ENCODE measurements at places on chromosomes 6 and 20.

DNA sequence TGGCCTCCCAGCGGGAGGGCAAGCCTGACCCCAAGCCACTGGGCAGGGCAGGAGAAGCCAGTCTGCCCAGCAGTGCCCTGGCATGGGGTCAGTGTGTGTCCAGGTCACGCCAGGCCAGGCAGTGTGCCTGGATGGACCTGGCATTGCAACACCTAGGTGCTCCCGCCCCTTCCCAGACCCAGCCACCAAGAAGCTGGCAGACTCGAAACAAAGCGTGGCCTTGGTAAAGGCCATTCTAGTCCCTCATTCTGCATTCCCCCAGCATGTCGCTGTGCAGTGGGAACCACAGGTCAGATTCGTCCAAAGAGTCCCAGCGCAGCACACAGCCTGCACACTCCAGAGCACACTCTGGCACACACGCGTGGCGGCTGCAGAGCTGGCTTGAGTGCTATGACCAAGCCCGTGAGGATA is 19.3 kb upstream of the APMAP start:
- DNase-seq: no peak

DNA sequence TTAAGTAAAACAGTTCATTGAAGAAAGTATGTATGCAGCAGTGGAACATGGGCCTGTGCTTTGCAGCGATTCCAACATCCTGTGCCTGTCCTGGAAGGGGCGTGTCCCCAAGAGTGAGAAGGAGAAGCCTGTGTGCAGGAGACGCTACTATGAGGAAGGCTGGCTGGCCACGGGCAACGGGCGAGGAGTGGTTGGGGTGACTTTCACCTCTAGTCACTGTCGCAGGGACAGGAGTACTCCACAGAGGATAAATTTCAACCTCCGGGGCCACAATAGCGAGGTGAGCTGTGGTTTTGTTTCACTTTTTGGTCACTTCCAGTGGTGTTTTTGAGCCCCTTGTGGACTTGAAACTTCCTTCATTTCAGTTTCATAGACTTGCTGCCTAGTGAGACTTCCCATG is 1.7 kb downstream of the TULP4 start:
- DNase-seq: no peak

DNA sequence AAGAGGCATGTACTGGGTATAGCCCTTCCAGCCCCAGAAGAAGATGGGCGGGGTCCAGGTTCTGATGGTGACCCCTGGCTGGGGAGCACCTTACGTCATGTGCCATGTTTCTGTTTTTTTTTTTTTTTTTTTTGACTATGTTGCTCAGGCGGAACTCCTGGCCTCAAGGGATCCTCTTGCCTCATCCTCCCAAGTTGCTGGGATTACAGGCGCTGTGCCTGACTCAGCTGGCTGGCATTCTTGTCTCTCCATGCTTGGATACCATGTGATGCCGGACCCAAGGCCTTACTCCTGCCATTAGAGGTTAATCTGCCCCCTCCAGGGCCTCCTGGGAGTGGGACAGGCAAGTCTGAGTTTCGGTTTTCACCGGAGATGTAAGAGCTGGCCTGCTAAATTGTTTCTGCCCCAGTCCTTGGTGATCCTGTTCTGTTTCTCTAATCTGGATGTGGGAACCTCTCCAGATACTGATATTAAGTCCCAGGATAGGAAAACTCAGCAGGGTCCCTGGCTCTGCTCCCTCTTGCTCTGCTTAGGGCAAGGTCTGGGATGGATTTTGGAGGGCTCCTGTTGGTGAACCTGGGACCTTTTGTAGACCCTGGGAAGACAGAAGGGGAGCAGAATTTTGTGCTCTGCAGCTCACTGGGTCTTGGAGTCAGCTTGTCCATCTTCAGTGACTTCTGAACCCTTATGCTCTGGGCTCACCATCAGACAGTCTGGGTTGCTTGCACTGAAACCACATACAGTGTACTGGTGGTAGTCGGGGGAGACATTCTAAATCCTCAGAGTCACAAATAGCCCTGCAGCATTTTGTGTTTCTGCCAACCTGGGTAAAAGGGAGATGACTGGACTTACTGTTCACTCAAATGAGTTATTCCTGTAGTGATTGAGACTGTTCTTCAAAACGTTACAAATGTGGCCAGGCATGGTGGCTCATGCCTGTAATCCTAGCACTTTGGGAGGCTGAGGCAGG is 45.1 kb downstream of the PTK7 start:
- DNase-seq: no peak

GRCh38 chr6:9025228-9025627 is 589.9 kb upstream of the SLC35B3 start:
- no peak for DNase-seq

- DNase-seq: no peak
These were observed 36.2 kb upstream of the DSP start for GRCh38 chr6:7505189-7505699.

DNA sequence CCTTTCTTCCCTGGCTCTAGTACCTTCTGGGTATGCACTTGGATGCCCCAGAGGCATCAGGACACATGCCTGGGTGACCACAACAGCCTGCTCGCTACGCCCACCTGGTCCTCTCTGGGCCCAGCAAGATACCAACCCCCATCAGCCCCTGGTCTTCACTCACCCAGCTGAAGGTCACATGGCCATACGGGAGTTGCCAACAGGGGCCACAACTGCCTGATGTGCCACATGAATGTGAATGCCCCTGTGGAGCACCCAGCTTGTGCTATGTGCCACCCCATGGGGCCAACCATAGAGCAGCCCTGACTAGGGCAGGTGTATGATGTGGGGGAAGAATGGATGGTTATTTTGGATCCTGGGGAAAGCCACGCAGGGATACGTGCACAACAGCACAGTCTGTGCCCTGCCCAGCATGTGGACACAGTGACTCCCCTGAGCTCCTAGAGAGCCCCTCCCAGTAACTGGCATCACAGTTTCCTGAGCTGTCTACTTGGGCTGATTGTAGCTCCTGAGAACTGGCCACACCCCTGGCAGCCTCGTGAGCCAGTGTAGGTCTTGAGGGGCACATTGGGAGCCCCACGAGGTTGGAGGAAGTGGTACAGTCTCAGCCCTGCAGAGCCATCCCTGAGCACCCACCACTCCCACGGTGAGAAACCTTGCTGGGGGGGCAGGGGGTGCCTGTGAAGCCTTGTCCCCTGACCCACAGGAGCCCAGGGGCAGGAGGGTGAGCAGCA is 10.5 kb upstream of the PCMTD2 start:
- no peak for DNase-seq

- no peak for DNase-seq
These were observed 558.7 kb upstream of the MMS22L start for GRCh38 chr6:97841763-97842162.

GRCh38 chr6:108746836-108747575 is 101.2 kb upstream of the ARMC2 start:
- DNase-seq: no peak

DNA sequence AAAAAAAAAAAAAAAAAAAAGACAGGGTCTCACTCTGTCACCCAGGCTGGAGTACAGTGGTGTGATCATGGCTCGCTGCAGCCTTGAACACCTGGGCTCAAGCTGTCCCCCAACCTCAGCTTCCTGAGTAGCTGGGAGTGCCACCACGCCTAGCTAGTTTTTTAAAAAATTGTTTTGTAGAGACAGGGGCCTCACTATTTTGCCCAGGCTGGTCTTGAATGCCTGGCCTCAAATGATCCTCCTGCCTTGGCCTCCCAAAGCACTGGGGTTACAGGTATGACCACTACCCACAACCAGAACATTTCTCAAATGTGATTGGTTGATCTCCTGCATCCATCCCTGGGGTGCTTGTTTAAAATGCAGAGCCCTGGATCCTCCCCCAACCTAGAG is 5.6 kb upstream of the RBCK1 start:
- DNase-seq: no peak

DNA sequence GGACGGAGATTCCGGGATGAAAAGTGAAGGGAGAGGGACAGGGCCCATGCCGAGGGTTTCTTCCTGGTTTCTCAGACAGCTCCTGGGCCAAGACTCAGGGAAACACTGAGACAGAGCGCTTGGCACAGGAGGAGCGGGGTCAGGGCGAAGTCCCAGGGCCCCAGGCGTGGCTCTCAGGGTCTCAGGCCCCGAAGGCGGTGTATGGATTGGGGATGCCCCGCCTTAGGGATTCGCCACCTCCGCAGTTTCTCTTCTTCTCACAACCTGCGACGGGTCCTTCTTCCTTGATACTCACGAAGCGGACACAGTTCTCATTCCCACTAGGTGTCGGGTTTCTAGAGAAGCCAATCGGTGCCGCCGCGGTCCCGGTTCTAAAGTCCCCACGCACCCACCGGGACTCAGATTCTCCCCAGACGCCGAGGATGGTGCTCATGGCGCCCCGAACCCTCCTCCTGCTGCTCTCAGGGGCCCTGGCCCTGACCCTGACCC is 55.0 kb upstream of the HLA-A start:
- peak; percentile 73 for DNase-seq

DNA sequence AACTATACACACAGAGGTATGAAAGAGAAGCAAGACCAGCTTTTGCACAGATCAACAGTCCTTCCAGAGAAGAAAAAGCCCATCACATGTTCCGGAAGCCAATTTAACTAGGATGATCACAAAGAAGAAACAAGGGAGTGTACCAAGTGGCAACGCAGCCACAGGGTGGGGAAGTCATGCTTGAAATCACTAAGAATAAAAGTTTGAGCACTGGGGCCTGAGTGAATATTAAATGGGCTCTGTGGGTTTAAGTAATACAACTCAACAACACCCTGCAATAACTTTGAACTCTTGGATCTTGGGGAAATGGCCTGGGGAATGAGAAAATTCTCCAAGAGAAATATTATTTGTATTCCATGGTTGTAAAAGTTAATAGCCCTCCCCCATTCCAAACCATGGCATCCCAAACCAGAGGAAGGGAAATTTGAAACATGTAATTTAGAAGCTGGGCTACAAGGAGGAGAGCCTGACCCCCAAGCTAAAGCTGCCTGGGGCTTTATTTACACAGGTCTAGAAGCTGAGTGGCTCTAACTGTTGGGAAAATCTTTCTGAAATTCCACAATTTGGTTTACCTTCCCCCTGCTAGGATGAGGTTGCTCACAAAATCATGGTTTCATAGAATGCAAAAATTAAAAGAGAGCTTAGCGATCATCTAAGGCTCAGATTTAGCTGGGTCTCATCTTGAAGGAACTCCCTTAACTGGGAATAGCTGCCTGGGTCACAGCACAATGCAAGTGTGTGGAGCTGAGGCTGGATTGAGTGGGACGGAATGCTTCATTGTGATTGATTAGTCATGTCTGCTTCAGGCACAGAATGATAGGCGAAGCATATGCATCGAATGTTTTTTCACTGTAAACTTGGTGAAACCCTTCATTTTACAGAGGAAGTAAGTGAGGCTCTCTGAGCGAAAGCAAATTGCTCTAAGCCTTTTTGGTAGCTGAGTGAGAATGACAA is 143.6 kb downstream of the BMP7 start:
- DNase-seq: no peak

- no peak for DNase-seq
These were observed 8.9 kb upstream of the LPIN3 start for GRCh38 chr20:41331731-41332130.

GRCh38 chr6:722608-723007 is 29.7 kb upstream of the EXOC2 start:
- DNase-seq: no peak

- no peak for DNase-seq
These were observed 64.9 kb downstream of the SYCP2L start for GRCh38 chr6:10951675-10952282.

DNA sequence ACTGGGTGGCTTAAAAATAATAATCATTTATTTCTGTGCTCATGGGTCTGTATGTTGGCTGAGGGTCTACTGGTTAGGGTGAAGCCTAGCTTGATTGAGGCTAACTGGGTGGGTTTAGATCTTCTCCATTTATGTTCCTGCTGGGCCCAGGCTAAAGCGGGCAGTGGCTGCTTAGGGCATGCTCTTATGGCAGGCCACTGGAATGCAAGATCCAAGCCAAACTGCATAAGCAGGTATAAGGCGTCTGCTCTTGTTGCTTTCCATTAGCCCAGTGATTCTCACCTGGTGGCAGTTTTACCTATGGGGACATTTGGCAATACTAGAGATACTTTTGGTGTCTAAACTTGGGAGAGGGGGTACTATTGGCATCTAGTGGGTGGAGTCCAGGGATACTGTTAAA is 44.5 kb downstream of the QKI start:
- DNase-seq: no peak

DNA sequence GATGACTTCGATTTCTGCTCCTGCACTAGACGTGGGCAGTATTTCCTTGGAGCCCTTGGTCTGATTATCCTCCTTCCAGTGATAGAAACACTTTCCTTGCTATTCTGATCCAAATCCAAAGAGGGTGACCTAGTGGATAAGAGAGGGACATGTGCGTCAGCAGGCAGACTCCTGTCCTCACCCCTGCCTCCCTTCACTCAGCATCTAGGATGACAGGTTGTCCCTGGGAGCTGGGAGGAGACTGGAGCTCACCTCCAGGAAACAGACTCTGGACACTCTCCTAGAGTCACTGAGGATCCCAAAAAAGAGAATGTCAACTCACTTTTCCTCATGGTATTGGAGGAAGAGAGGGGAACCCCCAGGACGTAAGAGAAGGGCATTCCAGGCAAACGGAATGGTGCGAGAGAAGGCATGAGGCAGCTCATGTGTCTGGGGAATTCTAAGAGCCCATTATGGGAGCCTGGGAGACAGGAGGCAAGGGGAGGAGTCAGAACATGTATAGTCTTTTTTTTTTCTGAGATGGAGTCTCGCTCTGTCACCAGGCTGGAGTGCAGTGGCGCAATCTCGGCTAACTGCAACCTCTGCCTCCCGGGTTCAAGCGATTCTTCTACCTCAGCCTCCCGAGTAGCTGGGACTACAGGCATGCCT is 2.2 kb downstream of the C20orf173 start:
- no peak for DNase-seq

DNA sequence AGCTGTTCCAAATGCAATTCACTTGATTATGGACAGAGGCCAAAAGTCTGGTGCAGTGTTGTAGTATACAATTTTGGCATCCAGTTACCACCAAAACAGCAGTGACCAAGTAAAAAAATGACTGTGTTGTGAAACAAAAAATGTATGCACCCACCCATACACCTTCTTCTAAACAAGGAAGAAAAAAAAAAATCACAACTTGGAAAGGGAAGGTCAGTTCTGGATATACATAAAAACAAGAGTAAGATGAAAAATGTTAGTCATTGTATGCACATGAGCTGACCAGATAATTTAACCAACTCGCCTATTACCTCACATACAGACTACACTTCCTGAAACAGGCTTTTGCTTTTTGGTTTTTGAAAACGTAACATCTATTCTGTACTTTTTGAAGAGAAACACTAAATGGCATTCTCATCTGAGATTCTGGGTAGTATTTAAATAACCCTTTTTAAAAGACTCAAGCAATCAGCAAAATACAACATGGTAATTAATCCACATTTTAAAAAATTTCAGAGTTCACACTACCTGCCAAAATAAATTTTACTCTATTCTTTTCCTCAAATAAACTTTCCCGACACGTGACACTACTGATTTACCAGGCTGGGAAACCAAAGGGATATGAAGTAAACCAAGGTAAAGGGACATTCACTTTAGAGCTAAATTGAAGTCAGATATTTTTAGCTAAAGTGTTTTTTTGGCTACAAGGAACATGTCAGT is 141.6 kb upstream of the SHLD1 start:
- peak; percentile 45 for DNase-seq

Measured in CD4-positive, alpha-beta T cell treated with Interleukin-1 beta for 1 hour (primary cell).